Transverse colon (tissue), 4 donors: ENCODE measurements at places on chromosomes 7 and 10. TPM values are rescaled to one million over a fixed set of nuclear protein-coding genes. Genes with fewer than 3 reads are reported as not detected.

The ZKSCAN1 gene
- 80.3 TPM for total RNA-seq

The SPDYE6 gene
- not detected for total RNA-seq

The GBX1 gene
- total RNA-seq, result not detected

The SPDYE16 gene
- total RNA-seq, result not detected

The ITGB8 gene
- 8.9 TPM for total RNA-seq

GRCh38 chr7:152462995-152463708, 27.3 kb upstream of the KMT2C start:
- DNase-seq, result no peak

DNA sequence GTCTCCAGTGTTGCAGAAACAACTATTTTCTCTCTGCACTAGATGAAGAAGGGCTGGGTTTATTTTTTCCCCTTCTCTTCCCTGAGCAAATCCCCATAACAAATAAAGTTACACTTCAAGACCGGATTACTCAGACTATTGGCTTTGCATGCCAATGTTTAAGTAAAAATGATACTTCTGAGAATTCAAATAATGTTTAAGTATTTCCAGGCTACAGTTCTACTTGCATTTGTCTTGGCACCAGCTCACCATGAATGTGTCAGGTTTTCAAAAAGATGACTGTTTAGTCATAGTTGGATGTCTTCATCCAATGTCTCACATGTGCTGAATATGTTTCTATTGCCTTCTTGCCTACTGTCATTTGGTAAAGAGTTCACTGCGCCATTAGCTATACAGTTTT, 912.6 kb downstream of the GATA3 start:
- DNase-seq, result no peak

DNA sequence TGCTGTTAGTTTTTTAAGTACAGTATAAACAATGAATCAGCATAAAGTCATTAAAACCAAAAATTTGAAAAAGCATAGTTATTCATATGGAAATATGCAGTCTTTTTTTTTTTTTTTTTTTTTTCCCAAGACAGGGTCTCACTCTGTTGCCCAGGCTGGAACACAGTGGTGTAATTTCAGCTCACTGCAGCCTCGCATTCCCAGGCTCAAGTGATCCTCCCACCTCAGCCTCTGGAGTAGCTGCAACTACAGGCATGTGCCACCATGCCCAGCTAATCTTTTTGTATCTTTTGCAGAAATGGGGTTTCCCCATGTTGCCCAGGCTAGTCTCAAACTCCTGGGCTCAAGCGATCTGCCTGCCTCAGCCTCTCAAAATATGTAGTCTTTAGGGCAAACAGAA, 182.0 kb downstream of the SEMA3E start:
- DNase-seq, result no peak

GRCh38 chr7:15174485-15174884, 271.9 kb upstream of the DGKB start:
- no peak for DNase-seq

GRCh38 chr10:67045404-67045803, 119.6 kb downstream of the LRRTM3 start:
- DNase-seq, result no peak

- DNase-seq, result peak; percentile 35
Measured at GRCh38 chr10:121662945-121663917, 65.0 kb upstream of the FGFR2 start.

DNA sequence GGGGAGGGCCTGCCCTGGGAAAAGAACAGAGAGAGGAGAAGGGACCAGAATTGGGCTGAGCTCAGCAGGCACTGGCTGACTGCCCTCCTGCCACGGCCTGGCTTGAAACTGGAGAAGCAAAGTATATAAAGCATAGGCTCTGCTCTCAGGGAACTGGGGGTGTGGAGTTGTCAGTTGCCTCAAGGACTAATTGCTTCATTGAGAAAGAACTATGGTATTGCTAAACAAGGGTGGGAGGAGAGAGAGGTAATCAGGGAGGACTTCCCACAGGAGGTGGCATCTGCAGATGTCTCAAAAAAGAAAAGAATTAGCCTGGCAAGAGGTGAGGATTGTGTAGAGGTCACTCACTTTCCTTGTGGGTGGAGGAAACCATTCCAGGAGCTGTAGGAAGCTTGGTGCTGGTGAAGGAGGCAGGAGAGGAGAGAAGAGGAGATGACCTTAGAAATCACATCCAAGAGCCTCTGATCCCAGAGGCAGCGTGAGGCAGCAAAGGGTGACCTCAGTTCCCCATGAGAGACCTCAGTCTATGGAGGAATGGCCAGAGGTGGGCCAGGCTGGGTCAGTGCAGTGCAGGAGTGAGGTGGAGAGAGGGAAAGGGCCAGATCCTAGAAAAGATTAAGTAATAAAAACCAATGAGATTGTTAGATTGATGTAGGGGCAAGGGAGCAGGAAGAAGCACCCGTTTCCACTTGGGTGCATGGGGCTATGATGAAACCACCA, 2.4 kb downstream of the PILRB start:
- no peak for DNase-seq

DNA sequence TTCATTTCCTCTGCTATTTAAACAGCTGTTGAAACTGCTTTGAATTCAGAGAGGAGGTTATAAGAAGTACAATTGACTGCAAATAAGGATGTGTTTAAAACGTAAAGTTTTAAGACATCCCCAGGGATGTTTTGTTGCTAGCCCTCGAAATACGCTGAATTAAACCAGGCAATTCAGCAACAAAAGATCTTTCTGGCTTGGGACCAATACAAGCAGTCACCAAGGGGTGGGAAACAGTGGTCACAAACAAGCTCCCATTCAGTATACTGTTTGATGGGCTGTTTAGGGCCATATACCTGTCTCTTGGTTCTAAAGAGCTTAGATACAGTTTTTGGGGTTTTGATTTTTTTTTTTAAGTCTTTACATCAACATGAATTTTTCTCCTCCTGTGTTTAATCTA, 446.3 kb upstream of the POT1 start:
- DNase-seq, result no peak
